Pons (tissue), 1 donor: ENCODE measurements at places on chromosomes 1 and 21.

DNA sequence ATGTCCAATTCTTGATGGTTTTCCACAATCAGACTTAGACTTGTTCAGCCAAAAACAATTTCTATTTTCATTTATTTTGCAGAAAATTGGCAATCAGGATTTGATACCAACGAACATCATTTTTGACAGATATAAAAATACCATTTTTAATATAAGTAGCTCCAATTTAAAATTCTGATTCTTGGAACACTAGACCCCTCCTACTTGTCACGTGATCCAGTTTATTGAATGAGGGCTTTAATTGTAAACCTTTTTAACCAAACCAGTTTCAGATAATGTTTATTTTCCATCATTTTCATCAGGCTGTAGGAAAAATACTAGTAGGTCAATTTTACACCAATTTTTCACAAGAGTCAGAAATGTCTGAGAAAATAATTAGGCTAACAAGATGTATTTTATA lies 607.2 kb upstream of the RGS18 start:
- no peak for DNase-seq

GRCh38 chr1:4637616-4638344 lies 16.6 kb upstream of the AJAP1 start:
- no peak for DNase-seq

DNA sequence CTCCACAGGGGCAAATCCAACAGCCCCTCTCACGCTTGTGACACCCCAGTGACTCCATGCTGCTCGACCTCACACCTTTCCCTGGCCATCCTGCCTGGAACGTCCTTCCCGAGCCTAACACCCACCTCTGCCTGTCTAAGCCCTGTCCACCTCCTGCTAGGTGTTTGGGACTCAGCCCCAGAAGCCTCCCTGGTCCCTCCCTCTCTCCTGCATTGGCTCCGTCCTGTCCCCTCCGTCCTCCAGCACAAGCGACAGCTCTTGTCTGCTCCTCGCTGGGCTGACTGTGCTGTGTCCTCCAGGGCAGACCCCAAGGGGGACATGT lies 102.0 kb upstream of the IFFO2 start:
- no peak for DNase-seq

DNA sequence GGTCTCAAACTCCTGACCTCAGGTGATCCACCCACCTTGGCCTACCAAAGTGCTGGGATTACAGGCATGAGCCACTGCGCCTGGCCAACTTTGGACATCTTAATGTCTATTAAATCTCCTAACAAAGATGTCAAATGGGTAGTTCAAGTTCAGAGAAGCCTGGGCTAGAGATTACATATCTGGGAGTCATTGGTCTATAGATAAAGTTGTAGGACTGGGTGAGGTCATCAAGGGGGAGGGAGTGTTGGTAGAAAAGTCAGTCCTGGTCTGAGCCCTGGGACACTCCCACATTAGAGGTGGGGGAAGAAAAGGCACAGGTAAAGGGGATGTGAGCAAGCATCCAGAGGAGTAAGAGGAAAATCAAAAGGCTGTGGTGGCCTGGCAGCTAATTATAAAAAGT lies 6.6 kb downstream of the UBIAD1 start:
- DNase-seq, result no peak

- no peak for DNase-seq
These were observed 3.5 kb downstream of the LRP8 start for GRCh38 chr1:53324321-53324720.

- no peak for DNase-seq
These were observed 41.4 kb downstream of the S1PR1 start for GRCh38 chr1:101278238-101278637.

DNA sequence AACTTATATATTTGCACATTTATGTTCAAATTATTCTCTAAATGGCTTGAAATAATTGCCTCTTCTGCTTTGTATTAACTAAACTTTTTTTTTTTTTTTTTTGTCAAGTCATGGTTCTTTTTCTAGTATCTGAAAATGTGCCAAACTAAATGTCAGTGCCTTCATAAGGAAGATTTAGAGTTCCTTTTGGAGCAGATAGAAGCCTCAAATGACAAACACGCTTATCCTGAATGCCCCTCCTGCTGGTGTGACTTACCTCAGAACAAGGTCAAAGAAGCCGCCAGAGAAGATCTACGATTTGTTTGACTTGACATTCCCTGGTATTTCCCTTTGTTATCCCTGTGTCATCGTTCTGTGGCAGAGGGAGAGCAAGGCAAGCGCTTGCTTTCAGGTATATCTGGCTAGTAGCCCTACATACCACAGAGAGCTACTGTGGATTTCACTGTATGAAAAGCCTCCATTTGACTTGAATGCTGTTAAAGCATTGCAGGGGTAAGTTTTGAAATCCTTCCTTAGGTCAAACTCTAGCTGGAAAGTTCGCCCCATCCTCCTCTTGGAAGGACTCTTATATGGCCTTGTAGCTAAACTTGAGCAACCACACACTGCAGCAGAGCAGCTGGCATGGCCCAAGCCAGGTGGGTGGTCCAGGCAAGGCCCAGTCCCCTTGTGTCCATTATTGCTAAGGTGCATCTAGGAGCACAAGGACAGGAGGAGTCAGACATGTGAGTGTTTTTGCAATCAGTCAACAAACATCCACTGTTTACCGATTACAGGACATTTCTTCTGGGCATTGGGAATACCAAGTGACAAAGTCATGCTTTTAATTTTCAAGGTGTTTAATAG lies 285.4 kb upstream of the USP25 start:
- DNase-seq, result peak; percentile 3

DNA sequence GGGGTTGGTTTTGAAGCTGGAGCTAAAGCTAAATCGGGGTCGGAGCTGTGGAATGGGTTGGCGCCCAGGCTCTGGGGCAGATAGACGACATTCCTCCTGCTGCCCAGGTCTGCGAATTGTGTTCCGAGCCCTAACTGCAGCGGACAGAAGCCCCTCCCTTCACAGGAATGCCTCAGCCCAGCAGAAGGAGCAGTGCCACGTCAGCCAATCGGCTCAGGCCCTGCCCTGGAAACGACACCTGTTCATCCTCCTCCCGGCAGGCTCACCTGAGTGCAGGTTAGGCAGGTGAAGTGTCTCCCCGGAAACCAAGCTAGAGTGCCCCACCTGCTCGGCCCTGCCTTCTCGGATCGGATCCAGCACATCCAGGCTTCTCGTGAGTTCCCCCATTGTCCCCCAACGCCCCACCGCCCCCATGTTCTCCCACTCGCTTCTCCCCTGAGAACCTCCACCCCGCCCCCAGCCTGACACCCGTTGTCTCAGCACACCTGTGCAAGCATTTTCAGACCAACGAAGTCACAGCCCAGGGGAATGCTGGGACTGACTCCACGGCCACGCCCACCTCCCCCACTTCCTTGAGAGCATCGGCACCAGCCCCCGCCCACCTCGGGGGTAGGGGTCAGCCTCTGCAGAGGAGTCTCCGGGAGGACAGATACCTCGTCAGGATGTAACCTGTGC lies 775 bp downstream of the TMEM125 start:
- DNase-seq, result no peak

GRCh38 chr21:45539046-45539795 lies 3.0 kb downstream of the SLC19A1 start:
- no peak for DNase-seq

- DNase-seq, result peak; percentile 61
These were observed 553 bp upstream of the STMN1 start for GRCh38 chr1:25906644-25907300.

DNA sequence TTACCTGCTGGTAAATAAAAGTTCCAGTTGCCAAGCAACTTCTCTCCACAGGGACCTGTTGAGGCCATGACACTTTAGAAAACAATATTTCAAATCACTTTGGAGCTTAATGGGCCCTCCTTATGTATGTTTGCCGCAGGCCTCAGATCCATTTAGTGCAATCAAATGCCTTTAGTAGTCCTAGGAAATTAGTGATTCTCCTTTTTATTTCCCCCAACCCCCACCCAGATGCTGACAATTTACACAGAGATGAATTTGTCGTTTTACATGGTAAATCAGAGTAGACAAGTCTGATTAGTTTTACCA lies 83.6 kb downstream of the CLIC4 start:
- DNase-seq, result no peak

- no peak for DNase-seq
These were observed 31.0 kb downstream of the AZIN2 start for GRCh38 chr1:33111965-33112364.

DNA sequence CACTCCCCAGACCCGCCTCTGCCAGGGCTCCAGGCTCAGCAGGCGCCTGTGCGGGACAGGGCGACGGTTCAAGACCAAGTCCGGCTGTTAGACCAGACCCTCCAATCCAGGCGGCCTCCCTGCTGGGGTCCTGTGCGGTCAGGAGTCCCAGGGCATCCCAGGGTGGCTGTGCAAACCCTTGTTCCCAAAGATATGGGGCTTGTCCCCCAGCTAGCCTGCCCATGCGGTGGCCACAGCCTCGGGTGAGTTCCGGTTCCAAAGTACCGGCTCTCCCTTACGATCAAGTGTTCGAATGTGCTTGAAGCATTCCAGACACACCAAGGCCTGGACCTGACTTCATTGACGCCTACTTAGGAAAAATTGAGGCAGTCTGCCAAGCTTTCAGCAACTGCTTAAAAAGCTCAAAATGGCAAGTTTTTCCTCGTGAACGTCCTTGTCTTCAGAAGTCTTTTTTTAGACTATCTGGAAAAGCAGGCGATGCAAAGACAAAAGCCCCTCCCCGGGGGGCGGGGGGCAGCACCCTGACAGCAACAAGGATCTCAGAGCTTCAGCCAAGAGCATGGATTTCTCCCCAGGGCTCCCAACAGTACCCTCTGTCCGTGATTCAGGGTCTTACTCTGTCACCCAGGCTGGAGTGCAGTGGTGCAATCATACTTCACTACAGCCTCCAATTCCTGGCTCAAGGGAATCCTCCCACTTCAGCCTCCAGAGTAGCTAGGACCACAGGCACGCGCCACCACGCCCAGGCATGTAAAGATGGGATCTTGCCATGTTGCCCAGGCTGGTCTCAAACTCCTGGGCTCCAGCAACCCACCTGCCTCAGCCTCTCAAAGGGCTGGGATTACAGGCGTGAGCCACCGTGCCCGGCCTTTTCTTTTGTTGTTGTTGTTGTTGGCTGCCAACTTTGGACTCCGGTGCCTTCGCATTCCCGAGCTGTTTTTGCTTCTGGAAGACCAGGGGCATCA lies 2.3 kb downstream of the FAAP20 start:
- no peak for DNase-seq

- DNase-seq, result no peak
These were observed 323.0 kb upstream of the ADGRL2 start for GRCh38 chr1:81477710-81478109.

DNA sequence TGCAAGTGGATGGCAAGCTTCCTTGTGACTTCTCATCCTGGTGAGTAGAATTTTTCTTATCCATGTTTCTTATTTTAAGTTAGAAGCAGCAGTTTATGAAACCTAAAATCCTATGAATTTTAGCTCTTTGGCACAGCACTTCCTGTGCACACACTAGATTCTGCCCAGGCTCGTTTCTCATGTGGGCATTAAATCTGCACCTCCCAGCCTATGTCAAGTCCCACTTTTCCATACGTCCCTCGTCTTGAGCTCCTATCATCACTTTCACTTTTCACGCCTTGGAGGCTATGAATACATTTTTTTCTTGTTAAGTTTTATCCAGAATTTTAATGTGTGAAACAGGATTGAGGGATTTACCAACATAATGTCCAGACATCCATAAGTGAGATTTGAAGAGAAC lies 142.1 kb downstream of the MRPS6 start:
- DNase-seq, result no peak

- no peak for DNase-seq
These were observed 453.0 kb downstream of the NEGR1 start for GRCh38 chr1:71829346-71829745.

DNA sequence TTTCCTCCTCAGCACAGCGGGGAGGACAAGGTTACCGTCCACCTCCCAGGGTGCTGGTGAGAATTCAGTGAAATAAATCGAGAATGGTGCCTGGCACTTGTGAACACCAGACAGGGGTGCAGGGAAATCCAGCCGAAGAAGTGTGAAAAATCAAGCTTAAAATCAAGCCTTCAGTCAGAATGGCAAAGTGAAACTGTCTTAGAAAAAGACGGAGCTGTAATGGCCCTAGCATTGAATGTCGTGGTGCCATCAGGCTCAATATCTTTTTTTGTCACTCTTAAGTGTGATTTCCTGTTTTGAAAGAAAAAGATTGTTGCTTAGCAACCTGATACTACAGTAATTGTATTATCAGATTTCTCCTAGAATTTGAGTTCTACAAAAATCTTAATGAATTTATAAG lies 22.1 kb downstream of the EDARADD start:
- DNase-seq, result no peak

GRCh38 chr1:70504176-70504820 lies 93.2 kb downstream of the CTH start:
- DNase-seq, result no peak

DNA sequence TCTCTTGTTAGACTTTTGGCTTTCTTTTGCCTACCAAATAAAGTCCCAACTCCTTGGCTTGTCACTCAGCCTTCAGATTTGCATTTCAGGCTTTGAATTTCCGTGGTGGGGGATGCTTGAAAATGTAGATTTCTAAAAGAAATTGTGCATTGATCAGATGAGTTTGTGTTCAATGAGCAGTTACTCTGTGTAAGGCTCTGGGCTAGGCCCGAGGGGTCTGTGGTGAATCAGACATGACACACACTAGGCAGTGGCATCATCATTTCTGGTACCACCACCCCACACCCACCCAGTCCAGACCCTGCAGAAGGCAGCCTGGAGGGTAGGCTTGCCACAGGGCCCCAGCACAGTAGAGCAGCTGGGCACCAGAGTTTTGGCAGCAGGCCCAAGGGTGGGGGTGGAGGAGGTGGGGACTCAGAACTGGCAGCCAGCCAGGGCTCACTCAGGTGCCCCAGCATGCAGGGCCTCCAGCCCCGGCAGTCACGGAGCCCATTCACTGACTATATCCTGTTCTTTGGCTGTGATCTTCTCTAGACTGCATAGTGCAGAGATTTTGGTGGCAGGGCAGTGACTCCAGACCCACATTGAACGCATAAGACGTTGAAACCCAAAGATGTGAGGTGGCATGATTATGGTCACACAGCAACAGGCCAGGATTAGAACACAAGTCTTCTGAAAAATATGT lies 97.2 kb upstream of the ARTN start:
- no peak for DNase-seq

GRCh38 chr21:15206514-15206913 lies 141.7 kb upstream of the NRIP1 start:
- DNase-seq, result peak; percentile 39

- no peak for DNase-seq
These were observed 25.5 kb upstream of the ZC3H12A start for GRCh38 chr1:37448691-37449417.

GRCh38 chr1:27623327-27624212 lies 11.4 kb downstream of the FGR start:
- no peak for DNase-seq
